Naive thymus-derived CD4-positive, alpha-beta T cell (primary cell): ENCODE measurements at places on chromosomes 11 and 22. TPM values are rescaled to one million over a fixed set of nuclear protein-coding genes. Genes with fewer than 3 reads are reported as not detected.

The OR2AG2 gene
- not detected for total RNA-seq

The ATG2A gene
- 28.1 and 30.6 TPM in 2 replicates for total RNA-seq

The TMEM191C gene
- total RNA-seq: 7.3 TPM

The MAJIN gene
- 0.94 TPM for total RNA-seq

The OR51B2 gene
- total RNA-seq: not detected

The NRIP3 gene
- 0.73 TPM for total RNA-seq

The SMC1B gene
- total RNA-seq: not detected

The TBC1D22A gene
- total RNA-seq: 37.5 TPM

The ADORA2A gene
- total RNA-seq: 22.5 TPM

The CSTF3 gene
- total RNA-seq: 14.6 TPM

The KRTAP5-1 gene
- not detected for total RNA-seq

The PRG2 gene
- total RNA-seq: 0.20 and 0.44 TPM in 2 replicates

The BTBD18 gene
- total RNA-seq: not detected in 2 replicates

The TEX12 gene
- 0.46 TPM for total RNA-seq

DNA sequence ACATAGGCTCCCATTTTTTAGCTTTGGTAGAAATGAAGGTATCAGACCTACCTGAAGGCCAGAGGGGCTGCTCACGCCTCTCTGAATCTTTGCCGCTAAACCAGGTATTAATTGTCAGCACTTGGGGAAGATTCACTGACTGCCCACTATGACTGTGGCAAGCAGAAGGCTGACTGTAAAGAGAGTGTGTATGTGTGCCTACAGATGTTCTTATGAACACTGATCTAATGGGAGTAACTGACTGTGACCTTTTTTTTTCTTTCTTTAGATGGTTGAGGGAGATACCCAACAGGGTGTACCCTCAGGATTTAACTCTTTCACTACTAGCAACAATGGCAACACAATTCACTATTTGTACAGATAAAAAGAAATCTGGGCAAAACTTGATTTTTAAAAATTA, at the start of gene RAG2:
TSS of gene RAG2 (minus strand) at position 186 of the 400 bp plus-strand sequence. CDS start 4,068 bp downstream, outside the sequence.
- H3K36me3 ChIP-seq: no peaks in the 10 kb centered on the region
- no peak within 1 kb of the TSS for H3K4me3 ChIP-seq

- H3K4me3 ChIP-seq: no peak overlapping the region
- no peaks in the 10 kb centered on the region for H3K27me3 ChIP-seq
- H3K4me1 ChIP-seq: no peaks in the 10 kb centered on the region
- H3K36me3 ChIP-seq: no peaks in the 10 kb centered on the region
Observed at GRCh38 chr11:8326337-8326736, 62.7 kb upstream of the LMO1 start.

DNA sequence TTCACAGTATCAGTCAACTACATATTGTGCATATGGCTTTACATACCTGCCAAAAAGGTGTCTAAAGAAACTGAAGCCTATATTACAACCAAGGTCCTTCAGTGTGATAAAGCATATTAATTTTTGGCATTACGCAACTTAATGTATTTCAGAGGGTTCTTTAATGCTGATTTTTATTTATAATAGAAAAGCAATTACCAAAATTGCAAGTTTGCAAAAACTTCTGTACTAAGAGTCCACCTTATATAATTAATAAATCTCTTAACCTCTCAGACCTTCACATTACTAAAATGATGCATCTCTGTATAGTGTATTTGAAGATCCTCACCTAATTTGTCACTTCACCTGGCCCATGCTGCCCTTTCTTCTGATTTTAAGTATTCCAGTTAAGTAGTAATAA, 128.6 kb downstream of the GUCY1A2 start:
- DNase-seq: no peak
- H3K4me1 ChIP-seq: no peaks in the 10 kb centered on the region
- H3K27ac ChIP-seq: no peak overlapping the region
- no peaks in the 10 kb centered on the region for H3K36me3 ChIP-seq
- no peak overlapping the region for H3K4me3 ChIP-seq

DNA sequence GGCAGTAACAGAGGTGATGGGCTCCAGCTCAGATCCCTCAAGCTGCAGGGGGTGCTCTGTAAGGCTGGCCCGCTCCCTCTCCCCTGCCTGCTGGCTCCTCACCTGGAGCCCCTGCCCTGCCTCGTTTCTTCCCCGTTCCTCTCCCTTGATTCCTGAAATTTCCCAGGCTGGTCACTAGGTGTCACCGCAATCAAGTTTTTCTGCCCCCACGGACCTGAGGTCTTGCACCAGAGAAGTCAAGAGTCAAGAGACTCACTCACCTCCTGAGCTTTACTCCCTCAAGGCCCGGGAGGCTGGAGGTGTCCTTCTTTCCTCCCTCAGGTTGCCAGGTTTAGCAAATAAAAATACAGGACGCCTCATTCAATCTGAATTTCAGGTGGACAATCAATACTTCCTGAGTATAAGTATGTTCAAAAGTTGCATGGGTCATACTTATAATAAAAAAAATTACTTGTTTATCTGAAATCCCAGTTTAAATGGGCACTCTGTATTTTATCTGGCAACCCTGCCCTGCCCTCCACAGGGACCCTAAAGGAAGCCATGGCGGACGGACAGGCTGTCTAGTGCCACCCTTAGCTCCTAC, 69.2 kb downstream of the SCUBE1 start:
- H3K4me1 ChIP-seq: no peaks in the 10 kb centered on the region
- H3K27ac ChIP-seq: no peak overlapping the region
- no peak overlapping the region for H3K4me3 ChIP-seq
- peak; percentile 43 for DNase-seq

DNA sequence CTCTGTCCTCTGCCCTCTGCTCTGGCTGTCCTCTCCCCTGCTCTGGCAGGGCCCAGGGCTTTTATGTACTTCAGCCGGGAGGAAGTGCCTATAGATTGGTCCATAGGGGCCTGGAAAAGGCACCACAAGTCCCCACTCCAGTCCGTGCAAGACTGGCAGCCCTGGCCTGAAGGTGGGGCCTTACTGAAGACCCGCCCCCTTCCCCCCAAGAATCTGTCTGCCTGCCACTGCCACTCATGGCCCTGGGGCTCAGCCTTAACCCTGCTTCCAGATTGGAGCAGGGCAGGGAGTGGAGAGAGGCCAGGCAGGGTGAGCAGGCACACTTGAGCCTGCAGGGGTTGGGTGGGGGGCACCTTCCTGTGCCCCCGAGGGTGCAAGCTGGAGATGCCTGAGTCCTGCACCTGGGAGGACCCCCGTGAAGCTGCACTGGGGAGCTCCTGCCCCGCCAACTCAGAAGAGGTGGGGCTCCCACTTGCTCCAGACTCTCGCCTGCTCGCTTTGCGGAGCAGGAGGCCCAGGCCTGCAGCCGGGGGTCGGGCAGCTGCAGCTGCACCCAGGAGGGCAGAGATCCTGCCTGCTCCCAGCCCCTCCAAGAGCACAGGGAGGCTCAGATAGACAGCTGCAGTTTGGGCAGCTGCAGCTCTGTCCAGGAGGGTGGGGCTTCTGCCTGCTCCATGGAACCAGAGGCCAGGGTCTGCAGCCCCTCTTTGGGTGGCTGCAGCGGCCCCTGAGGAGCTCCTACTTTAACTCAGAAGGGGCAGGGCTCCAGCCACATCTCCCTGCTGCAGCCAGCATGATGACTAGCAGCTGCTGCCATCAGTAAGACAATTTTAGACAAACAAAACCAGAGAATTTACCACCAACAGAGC, 51.0 kb upstream of the SC5D start:
- H3K36me3 ChIP-seq: no peaks in the 10 kb centered on the region
- H3K27ac ChIP-seq: no peak overlapping the region
- no peak overlapping the region for H3K4me3 ChIP-seq
- H3K27me3 ChIP-seq: no peaks in the 10 kb centered on the region
- no peak for DNase-seq

- H3K27ac ChIP-seq: no peak overlapping the region
- DNase-seq: no peak
- no peaks in the 10 kb centered on the region for H3K27me3 ChIP-seq
- no peak overlapping the region for H3K4me3 ChIP-seq
- no peaks in the 10 kb centered on the region for H3K4me1 ChIP-seq
Observed at GRCh38 chr11:96424693-96425092, 34.9 kb downstream of the JRKL start.

DNA sequence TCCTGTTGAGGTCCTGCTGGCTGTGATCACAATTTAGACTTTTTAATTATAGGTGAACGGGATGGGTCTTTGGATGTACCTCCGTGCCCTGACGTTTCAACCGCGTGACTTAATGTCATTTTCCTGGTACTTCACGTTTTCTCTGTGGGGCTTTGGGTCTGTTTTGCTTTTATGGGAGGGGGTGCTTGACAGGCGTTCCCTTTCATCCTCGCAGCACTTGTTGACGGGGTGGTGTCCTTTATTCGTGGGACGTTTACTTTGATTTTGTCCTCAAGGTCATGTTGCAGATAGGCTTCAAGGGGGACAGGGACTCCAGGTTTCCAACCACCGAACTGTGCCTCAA, 994 bp downstream of the PPP6R3 start:
- no peaks in the 10 kb centered on the region for H3K36me3 ChIP-seq
- peak overlapping the region; percentile 56 for H3K4me3 ChIP-seq
- H3K4me1 ChIP-seq: peaks cover 31% of the 10 kb centered on the region
- H3K27ac ChIP-seq: peak overlapping the region; percentile 90
- DNase-seq: no peak

- no peaks in the 10 kb centered on the region for H3K27me3 ChIP-seq
- H3K4me3 ChIP-seq: no peak overlapping the region
- no peaks in the 10 kb centered on the region for H3K36me3 ChIP-seq
- no peak for DNase-seq
- H3K27ac ChIP-seq: no peak overlapping the region
Observed at GRCh38 chr22:27757928-27758525, 43.5 kb downstream of the MN1 start.

GRCh38 chr22:18975434-18976196, 39.5 kb upstream of the PRODH start:
- DNase-seq: no peak
- no peaks in the 10 kb centered on the region for H3K4me1 ChIP-seq
- H3K36me3 ChIP-seq: no peaks in the 10 kb centered on the region

- H3K4me3 ChIP-seq: no peak overlapping the region
- no peaks in the 10 kb centered on the region for H3K36me3 ChIP-seq
- H3K27me3 ChIP-seq: no peaks in the 10 kb centered on the region
Observed at GRCh38 chr22:40001106-40001505, 6.4 kb downstream of the FAM83F start.

- H3K4me3 ChIP-seq: no peak overlapping the region
- H3K36me3 ChIP-seq: no peaks in the 10 kb centered on the region
- H3K27ac ChIP-seq: no peak overlapping the region
- no peaks in the 10 kb centered on the region for H3K27me3 ChIP-seq
Observed at GRCh38 chr11:106989078-106989455, 29.2 kb downstream of the GUCY1A2 start.

DNA sequence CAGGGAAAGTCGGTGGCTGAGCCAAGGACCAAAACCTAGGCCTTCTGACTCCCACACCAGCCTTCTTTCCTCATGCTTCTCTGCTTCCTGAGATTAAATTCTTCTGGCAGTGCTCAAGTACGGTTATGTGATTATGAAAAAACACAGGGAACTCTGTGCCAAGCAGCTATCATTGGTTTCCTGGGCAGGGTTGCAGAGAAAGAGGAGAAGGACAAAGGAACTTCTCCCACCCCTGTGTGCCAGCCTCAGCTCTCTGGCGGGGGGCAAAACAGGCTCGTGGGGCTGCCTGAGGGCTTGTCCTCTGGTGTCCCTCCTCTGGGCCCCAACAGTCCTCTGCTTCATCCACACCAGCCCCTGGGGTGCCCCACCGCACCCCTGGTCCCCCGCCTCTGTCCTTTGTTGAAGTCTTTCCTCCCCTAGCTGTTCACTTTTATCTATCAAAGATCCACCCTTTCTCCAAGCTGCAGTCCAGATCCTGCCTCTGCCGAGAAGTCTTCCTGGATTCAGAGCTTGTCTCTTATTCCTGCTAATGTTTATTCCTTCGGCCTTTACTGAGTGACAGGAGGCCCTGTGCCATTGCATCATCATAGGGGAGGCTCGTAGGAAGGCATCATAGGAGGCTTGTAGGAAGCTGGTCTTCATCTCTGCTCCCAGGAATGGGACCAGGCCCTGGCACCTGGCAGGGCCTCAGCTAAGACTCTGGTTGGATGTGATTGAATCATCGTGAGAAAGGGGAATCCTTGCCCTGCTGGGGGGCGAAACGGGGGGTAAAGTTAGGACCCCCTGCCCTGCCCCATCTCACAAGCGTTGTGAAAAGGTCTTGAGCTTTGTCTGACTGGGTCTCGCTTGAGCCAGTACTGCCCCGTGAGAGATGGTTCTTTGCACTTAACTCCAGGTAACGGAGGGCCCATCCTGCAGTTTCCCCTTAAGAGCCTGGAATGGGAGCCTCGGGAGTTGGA, 11.5 kb upstream of the FTH1 start:
- no peak overlapping the region for H3K27ac ChIP-seq
- H3K27me3 ChIP-seq: no peaks in the 10 kb centered on the region
- no peaks in the 10 kb centered on the region for H3K4me1 ChIP-seq
- no peak for DNase-seq
- H3K4me3 ChIP-seq: no peak overlapping the region
- H3K36me3 ChIP-seq: no peaks in the 10 kb centered on the region

- H3K36me3 ChIP-seq: no peaks in the 10 kb centered on the region
- H3K27ac ChIP-seq: no peak overlapping the region
- no peaks in the 10 kb centered on the region for H3K27me3 ChIP-seq
- no peak overlapping the region for H3K4me3 ChIP-seq
- no peak for DNase-seq
Observed at GRCh38 chr22:33303099-33303498, 244.9 kb upstream of the SYN3 start.

- DNase-seq: no peak
- no peaks in the 10 kb centered on the region for H3K27me3 ChIP-seq
- no peaks in the 10 kb centered on the region for H3K36me3 ChIP-seq
- H3K4me3 ChIP-seq: no peak overlapping the region
Observed at GRCh38 chr22:48749555-48750227, 1078.0 kb downstream of the BRD1 start.

DNA sequence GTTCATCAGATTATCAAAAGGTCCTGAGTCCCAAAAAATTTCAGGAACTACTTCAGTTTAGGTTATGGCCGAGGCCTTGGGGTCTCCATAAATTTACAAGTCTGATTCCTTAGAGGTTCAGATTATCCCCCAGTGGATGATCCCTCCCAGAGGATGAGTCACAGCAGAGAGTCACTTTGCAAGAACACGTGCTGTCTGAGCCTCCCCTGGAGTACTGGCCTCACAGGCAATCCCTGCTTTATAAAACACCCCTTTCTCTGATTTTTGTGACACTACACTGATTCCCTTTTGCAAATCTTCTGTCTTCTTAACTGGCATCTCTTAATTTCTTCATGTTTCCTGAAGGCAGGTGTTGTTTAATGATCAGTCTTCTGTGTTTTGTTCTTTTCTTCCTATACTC, 45.3 kb downstream of the CCDC34 start:
- DNase-seq: no peak
- no peaks in the 10 kb centered on the region for H3K4me1 ChIP-seq
- H3K27me3 ChIP-seq: no peaks in the 10 kb centered on the region
- no peak overlapping the region for H3K4me3 ChIP-seq
- H3K36me3 ChIP-seq: no peaks in the 10 kb centered on the region

DNA sequence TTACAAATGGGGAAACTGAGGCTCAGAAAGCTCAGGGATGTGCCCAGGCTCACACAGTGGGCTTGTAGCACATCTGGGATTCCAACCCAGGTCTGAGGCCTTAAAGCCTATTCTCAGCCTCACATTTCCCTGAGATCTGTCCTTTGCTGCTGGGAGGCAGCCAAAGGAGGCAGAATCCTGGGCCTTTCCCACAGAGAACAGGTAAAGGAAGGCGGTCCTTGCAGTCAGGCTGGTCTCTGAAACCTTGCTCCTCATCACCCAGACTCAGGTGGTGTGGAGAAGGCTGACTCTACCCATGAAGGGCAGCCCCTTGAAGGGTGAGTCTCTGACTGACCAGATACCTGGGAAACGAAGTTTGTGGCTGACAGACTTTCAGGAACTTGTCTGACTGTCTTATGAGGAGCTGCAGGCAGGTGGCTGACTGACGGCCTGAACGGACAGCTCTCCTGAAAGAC, 7.8 kb downstream of the SLCO2B1 start:
- no peak overlapping the region for H3K27ac ChIP-seq
- H3K27me3 ChIP-seq: no peaks in the 10 kb centered on the region
- no peak for DNase-seq
- H3K36me3 ChIP-seq: no peaks in the 10 kb centered on the region
